Mesothelial cell of epicardium (in vitro differentiated cells): ENCODE measurements at places on chromosomes 2 and 18.

- no peaks in the 10 kb centered on the region for H3K36me3 ChIP-seq
- no peak overlapping the region for H3K4me3 ChIP-seq
- no peak for DNase-seq
- H3K4me1 ChIP-seq = no peaks in the 10 kb centered on the region
- no peak overlapping the region for H3K27ac ChIP-seq
Measured at GRCh38 chr18:38690626-38691025, 1125.0 kb upstream of the CELF4 start.

GRCh38 chr2:120740375-120740764 lies 4.7 kb downstream of the GLI2 start:
- peak overlapping the region; percentile 95 for H3K27ac ChIP-seq
- DNase-seq = no peak
- H3K36me3 ChIP-seq = no peaks in the 10 kb centered on the region

GRCh38 chr18:73645160-73645715 lies 502.4 kb downstream of the FBXO15 start:
- H3K36me3 ChIP-seq = no peaks in the 10 kb centered on the region
- no peak for DNase-seq
- no peaks in the 10 kb centered on the region for H3K4me1 ChIP-seq
- no peak overlapping the region for H3K4me3 ChIP-seq
- peaks cover 13% of the 10 kb centered on the region for H3K27me3 ChIP-seq
- H3K27ac ChIP-seq = no peak overlapping the region

DNA sequence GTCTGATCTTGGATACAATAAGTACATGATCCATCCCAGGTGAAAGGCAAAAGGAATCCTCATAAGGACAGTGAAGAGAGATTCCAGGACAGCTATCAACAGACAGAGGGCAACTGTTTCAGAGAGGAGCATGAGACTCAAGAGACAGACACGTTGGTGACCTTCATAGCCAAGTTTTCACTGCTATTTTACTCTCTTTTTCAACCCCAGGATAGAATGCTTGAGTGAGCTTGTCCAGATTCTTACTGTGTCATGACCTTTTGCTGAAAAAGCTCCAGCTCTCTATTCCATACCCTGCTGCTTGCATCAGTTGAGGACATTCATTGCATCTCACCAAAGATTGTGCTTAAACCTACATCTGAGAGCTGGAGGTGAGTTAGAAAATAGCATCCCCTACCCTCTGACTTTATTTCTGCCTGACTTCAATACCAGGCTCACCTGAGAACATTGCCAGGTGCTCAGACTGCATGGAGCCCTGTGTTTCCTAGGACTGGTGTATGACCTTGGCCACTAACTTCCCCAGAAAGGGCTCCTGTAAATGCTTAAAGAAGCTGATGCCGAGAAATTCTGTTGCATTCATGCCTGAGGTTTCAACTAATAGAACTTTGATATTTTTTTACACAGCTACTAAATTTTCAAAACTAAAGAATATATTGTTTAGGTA lies 70.4 kb upstream of the TMEM17 start:
- H3K4me3 ChIP-seq = no peak overlapping the region
- no peak for DNase-seq
- peaks cover 21% of the 10 kb centered on the region for H3K4me1 ChIP-seq
- no peak overlapping the region for H3K27ac ChIP-seq
- peaks cover 15% of the 10 kb centered on the region for H3K27me3 ChIP-seq

GRCh38 chr2:12623051-12623450 lies 93.7 kb upstream of the TRIB2 start:
- H3K27ac ChIP-seq = no peak overlapping the region
- no peaks in the 10 kb centered on the region for H3K36me3 ChIP-seq

DNA sequence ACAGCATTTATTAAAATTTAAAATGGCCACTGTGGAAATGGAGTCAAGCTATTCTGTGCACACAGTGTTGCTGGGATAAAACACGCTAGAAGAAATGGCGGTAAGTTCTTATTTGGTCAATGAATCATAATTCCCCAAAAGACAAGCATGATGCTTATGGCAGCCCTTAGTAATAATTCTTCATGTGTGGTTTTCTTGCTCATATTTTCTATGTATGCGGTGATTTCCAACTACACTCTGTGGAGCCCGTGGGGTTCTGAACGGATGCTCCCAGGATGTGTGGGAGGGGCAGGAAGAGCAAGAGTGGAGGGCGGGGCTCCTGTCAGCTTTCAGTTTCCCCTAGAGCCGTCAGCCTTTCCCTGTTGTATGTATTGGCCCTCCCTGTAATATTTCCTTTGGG lies 91.7 kb upstream of the RMDN2 start:
- H3K27me3 ChIP-seq = no peaks in the 10 kb centered on the region
- H3K4me3 ChIP-seq = no peak overlapping the region
- no peak for DNase-seq
- H3K36me3 ChIP-seq = no peaks in the 10 kb centered on the region

DNA sequence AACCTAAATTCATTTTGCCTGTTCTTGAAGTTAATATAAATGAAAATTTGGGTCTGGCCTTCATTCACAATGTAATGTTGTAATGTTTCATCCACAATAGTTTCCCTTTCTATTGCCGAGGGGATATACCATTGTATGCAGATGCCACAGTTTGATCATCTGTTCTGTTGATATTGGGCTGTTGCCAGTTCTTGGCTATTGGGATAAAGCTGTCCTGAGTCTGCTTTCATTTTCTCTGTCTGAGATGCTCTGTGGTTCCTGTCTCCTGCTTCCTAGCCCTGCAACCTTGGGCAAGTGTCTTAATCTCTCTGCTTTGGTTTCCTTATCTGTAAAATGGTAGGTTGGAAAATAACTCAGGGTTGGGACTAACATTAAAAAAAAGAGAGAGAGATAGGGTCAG lies 25.2 kb downstream of the B3GNT2 start:
- no peak overlapping the region for H3K4me3 ChIP-seq
- no peak for DNase-seq
- no peak overlapping the region for H3K27ac ChIP-seq

DNA sequence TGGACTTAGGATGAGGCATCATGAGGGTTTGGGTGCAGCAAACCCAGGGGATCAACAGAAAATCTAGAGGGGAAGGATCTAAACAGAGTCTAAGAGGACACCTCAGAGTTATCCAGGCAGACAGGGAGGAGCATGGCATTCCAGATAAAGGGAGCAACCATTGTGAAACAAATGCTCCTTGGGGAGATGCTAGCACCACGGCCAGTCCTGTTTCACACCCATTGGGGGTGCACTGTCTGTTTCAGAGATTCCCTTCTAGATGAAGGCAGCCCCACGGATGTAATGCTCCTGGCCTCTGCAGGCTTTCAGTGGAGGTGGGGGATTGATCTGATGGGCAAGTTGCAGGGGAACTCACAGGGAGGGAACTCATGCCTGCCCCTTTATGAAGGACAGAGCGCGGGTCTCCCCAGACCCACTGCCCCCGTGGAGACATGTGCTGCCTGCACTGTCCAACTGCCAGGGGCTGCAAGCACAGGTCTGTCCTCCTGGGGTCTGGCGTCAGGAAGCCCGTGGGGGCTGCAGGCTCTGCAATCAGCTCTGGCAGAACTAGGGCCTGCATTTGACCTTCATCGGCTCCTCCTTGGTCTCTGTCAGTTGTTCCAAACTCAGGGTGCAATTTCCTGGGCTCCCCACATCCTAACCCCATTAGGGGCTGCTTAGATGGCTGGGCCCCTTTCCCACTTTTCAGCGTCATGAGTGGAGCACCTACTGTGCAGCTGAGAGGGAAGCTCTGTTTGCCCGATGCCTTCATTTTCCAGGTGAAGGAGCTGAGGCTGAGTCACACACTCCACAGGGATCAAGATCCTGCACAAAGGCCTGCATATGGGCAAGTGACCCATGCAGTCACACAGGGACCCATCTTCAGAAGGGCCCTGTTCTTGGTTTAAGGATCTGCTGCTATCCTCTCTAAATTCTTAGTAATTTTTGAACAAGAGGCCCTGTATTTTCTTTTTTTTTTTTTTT lies 163.4 kb downstream of the ARL4C start:
- no peak for DNase-seq
- no peak overlapping the region for H3K27ac ChIP-seq
- no peak overlapping the region for H3K4me3 ChIP-seq
- H3K36me3 ChIP-seq = no peaks in the 10 kb centered on the region
- H3K27me3 ChIP-seq = no peaks in the 10 kb centered on the region

DNA sequence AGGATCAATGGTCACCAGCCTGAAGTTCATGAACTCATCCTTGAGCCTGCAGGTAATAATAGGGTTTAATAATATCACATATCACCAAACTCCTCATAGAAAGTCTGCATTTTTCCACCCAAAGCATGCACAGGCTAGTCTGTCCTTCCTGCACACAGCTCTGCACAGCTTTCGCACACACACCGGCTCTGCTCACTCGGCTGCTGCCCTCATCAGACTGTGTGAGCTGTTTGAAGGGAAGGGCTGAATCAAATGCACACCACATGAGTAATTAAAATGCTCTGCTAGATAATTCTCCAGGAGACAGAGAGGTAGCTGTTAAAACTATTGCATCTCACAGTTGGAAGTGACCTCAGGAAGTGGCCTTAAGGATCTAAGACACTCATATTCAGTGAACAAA lies 108.4 kb upstream of the YPEL5 start:
- H3K4me1 ChIP-seq = no peaks in the 10 kb centered on the region
- no peak overlapping the region for H3K27ac ChIP-seq
- DNase-seq = no peak

DNA sequence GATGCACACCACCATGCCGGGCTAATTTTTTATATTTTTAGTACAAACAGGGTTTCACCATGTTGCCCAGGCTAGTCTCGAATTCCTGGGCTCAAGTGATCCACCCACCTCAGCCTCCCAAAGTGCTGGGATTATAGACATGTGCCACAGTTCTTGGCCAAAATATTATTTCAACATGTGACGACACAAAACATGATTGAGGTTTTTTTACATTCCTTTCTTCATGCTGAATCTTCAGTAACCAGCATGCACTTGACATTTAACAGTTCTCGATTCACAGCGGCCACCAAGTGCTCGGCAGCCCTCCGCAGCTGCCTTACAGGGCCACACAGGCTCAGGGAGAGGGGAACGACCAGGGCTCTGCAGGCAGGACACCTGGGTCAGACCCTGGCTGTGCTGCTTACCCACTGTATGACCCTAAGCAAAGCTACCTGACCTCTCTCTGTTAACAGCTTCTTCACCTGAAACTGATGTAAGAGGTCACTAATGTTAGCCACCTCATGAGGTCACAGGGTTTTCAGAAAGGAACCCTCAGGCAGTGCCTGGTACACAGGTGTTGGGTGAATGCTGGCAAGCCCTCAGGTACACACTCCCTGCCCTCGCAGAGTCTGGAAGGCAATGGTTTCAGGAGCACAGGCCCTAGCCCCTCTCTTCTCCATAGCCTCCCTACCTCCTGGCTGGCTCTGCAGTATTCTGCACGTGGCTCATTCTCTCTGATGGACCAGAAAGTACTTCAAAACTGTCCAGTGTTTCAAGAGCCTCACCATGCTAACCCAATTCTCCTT lies 25.7 kb downstream of the TUBB6 start:
- no peak overlapping the region for H3K4me3 ChIP-seq
- no peak overlapping the region for H3K27ac ChIP-seq
- H3K4me1 ChIP-seq = peaks cover 25% of the 10 kb centered on the region
- DNase-seq = no peak
- peaks cover 36% of the 10 kb centered on the region for H3K36me3 ChIP-seq

- peaks cover 20% of the 10 kb centered on the region for H3K36me3 ChIP-seq
- H3K27me3 ChIP-seq = no peaks in the 10 kb centered on the region
- no peak overlapping the region for H3K27ac ChIP-seq
Measured at GRCh38 chr2:189880429-189880828, 96.2 kb downstream of the PMS1 start.

GRCh38 chr2:80737047-80737446 lies 432.5 kb upstream of the LRRTM1 start:
- no peak overlapping the region for H3K4me3 ChIP-seq
- H3K27me3 ChIP-seq = no peaks in the 10 kb centered on the region
- DNase-seq = no peak

DNA sequence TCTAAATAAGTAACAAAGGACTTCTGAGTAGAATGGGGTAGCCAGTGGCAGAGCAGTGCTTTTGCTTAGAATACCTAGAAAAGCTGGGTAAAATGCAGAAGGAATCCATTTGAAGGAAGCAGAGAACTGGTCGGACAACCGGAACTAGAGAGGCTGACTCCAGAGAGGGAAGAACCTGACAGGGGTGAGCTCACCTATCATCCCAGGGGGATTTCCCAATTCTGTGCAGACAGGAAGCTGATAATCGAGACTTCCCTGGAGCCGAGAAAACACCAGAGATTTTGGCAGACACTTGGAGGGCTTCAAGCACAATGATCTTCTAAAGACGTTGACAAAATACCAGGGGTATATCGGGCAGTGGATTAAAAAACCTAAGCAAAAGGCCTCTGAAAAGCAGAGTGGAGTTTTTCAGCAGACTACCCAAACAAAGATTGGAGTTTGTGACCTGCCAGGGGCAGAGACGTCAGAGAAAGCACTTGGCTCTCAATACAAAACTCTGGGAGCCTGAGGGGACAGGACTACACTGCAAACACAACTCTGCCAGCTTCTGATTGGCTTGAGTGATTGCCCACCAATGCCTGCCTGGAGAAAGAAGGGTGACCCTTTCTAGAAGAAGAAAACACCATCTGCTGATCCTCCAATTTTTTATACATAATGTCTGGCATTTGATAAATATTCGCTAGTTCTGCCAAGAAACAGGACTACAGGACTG lies 67.5 kb upstream of the TTN start:
- H3K36me3 ChIP-seq = no peaks in the 10 kb centered on the region
- H3K27ac ChIP-seq = peak overlapping the region; percentile 22
- peaks cover 1% of the 10 kb centered on the region for H3K27me3 ChIP-seq
- H3K4me1 ChIP-seq = peaks cover 5% of the 10 kb centered on the region

GRCh38 chr18:42929181-42929580 lies 186.3 kb downstream of the RIT2 start:
- H3K36me3 ChIP-seq = no peaks in the 10 kb centered on the region
- H3K4me1 ChIP-seq = peaks cover 21% of the 10 kb centered on the region
- H3K27ac ChIP-seq = no peak overlapping the region
- no peak overlapping the region for H3K4me3 ChIP-seq
- no peaks in the 10 kb centered on the region for H3K27me3 ChIP-seq

DNA sequence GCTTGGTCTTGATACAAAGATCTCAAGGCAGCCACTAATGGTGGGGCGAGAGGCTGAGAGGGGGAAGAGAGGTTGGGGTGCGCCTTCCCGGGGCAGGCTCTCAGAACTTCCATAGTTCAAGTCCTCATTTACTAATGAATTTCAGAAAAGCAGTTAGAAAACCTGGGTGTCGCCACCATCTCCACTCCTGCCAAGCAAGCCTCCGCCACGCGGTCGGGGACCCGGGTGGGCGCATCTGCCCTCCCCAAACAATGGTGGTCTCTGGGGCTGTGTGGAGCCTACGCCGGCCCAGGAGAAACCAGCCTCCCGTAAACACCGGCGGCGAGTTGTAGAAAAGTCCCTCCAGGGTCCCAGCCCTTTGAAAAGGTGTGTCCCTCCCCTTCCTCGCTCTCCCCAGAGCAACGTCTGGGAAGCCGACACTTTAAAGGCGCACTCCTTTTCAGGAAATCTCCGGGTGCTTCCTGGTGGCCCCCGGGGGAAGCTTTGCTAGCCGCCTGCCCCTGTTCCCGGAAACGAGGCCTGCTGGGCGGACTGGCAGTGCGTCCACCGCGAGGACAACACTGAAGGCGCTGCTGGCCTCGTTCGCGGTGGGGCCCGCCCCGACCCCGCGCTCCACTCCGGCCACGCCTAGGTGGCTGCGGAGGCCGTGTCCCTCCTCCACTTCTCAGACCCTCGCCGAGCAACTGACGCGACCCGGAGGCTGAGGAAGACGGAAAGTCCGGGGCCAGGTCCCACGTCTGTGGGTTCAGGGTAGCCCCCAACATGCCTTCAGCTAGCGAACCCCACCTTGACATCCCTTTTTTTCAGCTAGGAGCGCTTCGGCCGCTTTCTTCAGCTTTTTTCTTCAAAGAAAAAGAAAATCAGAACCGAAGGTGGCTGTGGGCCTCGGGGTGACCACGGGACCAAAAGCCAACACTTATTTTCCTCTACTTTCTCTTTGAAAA lies 16.8 kb downstream of the EVX2 start:
- no peaks in the 10 kb centered on the region for H3K36me3 ChIP-seq
- no peak for DNase-seq
- peaks cover 99% of the 10 kb centered on the region for H3K27me3 ChIP-seq
- H3K27ac ChIP-seq = no peak overlapping the region
- peaks cover 9% of the 10 kb centered on the region for H3K4me1 ChIP-seq
